ENCODE measurements at places on chromosomes 7 and 10.

GRCh38 chr10:69223028-69223342 lies 2.9 kb downstream of the HKDC1 start:
- no peak for DNase-seq

DNA sequence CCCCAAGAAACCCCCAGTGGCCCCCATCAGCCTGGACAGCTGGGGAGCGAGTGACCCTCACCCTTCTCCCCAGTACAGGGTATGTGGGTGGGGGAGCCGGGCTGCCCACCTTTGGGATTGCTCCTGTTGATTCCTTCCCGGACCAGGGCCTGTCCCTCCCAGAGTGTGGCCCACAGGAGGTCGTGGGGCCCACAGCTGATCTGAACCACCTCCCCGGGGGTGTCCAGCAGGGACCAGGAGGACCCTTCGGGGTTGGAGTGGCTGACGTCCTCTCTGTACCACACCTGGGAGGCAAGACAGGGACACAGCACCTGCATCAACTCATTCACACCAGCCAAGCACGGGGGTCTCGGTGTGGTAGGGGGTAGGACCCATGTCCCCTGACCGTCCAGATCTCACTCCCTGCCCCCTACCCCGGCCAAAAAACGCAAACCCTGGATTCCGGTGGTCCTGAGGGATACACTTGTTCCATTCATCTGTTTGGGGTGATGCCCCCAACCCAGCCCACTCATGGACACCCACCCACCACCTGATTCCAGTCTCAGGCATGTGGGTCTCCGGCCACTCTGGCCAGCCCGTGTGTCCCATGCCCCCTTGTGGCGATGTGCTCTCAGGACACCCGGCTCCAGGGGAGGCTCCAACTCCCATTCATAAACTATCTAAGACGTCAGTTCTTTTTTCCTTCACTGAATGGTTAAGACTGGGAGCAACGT lies 10.9 kb downstream of the TECPR1 start:
- DNase-seq: no peak

DNA sequence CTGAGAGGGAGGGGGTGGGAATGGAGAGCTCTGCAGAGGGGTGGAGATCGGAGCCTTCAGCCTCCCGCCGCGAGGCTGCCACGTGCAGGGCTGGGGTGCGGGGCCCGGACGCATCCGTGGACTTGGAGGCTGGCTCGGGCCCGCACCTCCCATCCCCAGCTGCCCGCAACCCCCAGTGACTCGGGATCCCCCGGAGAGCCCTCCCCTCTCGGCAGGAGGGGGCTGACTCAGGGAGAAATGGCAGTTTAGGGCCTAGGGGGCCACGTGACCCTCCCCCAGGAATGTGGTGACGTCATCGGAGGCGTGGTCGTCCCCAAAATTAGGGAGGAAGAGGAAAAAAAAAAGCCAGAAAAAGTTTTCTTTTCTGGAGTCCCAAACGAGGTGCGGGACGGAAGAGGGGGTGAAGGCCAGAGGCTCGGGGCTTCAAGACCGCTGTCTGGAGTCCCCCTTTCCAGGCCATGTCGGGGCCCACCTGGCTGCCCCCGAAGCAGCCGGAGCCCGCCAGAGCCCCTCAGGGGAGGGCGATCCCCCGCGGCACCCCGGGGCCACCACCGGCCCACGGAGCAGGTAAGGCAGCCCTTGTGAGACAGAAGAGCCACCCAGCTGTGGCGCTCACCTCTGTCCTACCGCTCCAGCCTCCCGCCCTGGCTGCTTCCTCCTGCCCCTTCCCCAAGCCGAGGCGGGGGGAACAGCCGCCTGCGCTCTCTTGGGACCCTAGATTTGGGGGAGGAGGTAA lies at the start of gene TRIP6:
TRIP6 (plus strand) TSS at position 348 of the 736 bp plus-strand sequence; CDS start at position 459, 111 bp downstream.
- peak; percentile 97 for DNase-seq

GRCh38 chr10:3692387-3692999 lies 92.5 kb downstream of the KLF6 start:
- DNase-seq: no peak

- no peak for DNase-seq
These were observed 7.5 kb downstream of the RABGEF1 start for GRCh38 chr7:66747881-66748511.

DNA sequence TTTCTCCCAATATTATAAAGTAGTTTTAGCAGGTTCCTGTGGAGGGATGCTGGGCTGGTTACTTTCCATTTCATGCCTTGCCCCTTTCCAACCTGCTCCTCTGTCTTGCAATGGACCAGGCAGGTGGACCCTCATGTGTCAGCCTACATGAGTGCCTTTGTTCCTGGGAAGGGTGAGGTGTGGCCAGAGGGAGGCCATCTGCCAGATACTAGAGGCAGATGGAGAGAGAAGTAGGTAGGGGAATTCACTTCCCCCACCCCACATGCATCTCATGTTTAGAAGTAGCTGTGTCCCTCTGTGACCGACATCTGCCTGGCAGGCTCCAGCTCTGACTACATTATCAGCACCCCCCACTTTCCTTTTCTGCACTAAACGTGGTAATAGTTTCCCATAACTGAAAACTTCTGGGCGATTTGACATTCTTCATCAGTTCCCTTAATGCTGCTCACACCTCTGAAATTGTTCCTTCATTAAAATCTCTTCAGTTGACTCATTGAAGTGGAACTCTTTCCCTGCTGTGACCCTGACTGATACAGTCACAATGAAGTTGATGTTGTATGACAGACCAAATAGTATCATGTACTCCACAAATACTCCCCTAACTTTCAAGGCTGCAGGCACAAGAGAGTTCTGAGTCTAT lies 396.3 kb upstream of the FZD8 start:
- DNase-seq: no peak

GRCh38 chr7:116807011-116807560 lies 55.3 kb upstream of the CAPZA2 start:
- DNase-seq: no peak

DNA sequence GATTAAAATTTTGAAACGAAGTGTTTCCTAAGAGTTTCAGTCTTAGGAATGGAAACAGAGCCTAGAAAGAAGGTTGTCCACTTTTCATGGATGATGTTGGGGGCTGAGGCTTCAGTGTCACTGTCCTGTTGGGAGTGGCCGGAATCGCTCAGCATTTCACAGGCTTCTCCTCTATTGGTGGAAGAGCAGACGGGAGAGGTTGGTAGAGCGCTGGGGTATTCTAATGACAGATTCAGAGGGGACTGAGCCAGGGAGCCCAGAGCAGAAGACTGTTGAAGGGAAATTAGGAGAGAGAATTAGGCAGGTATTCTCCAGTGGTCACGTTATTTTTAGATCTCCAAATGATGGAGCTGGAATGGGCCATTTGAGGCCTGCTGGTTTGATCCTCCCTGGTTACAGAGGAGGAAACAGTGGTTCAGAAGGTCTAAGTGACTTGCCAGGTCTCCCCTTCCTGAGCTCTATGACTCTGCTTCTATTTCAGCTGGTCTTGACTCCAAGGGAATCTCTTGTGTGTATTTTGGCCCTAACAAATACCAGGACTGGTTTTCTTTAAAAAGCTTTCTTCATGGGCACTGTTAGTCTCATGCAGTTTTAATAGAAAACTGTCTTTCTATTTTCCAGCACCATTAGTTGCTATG lies 35.7 kb upstream of the EEPD1 start:
- DNase-seq: no peak

DNA sequence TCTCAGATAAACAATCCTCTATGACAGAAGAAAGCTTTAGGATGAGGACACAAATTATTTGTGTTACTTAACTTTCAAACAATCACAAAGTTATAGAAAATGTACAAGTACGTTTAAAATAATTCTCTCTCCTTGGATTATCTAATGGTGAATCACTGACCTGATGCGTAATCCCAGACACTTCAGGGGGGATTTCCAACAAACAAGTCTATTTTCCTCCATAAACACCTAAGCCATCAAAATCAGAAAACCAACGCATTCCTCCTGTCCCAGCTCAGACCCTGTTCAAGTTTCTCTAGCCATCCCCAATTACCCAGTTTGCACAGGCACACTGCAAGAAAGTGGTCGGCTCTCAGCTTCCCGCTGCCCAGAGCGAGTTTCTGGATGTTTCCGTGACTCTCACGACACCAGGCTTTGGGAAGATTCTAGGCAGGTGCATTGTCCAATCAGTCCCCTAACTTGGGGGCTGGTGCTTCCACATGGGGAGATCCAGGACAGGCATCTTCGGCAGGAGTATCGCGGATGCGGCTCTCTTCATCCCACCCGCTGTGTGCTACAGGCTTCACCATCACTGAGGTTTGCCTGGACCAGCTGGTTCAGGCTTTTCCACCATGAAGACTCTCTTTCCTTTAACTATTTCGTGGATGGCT lies 200.0 kb downstream of the ZMYND11 start:
- DNase-seq: no peak

- DNase-seq: no peak
These were observed 59.1 kb downstream of the AUTS2 start for GRCh38 chr7:69657331-69657730.

GRCh38 chr7:95897557-95898251 lies 125.3 kb downstream of the DYNC1I1 start:
- no peak for DNase-seq

DNA sequence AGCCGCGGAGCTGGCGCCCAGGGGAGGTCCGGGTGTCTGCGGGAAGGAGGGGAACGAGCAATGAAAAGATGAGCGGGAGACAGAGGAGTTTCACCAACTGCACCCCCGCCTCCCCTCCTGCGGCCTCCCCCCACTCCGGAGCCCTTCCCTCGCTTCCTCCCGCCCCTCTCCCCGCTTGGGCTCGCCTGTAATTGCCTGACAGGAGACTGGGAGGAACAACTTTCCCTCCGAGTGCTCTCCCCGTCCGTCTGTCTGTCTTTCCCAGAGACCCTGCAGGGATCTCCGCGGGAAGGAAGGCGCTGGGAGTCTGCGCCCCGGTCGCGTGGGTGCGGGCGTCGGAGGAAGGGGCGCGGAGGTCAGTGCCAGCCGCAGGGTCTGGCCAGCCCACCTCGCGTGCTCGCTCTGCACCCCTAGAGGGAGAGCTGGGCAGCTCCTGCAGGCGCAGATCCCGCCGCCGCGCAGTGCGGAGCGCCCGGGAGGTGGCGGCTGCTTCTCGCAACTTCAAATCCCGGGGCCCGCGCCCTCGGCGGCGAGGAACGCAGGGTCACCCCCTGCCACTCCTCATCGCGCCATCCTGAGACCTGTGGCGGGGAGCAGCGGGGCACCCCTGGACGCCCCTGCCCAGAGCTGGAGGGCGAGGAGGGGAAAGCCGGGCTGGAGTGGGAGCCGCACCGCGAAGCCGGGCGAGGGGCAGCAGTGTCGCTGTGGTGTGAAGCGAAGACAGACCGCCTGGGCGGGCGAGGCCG lies 511 bp upstream of the NRP1 start:
- DNase-seq: peak; percentile 66

DNA sequence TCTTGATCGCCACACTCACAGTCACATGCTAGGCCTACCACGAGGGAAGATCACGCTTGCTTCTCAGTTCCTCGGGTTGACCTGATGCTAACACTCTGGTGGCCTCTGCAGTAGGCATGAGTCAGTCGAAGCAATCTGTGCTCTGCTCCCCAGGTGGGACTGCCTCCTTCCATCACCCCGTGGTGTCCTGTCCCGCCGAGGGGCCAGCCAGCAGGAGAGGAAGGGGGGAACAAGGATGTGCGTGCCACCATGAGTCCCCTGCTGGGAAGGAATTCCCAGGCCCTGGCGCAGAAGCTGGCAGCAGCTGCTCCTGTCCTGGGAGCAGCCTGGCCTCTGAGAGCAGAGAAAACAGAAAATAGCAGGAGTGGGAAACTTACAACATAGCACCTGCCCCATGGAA lies 695.0 kb upstream of the NRP1 start:
- no peak for DNase-seq

- DNase-seq: no peak
These were observed 72.0 kb downstream of the FGFR2 start for GRCh38 chr10:121526135-121526790.

DNA sequence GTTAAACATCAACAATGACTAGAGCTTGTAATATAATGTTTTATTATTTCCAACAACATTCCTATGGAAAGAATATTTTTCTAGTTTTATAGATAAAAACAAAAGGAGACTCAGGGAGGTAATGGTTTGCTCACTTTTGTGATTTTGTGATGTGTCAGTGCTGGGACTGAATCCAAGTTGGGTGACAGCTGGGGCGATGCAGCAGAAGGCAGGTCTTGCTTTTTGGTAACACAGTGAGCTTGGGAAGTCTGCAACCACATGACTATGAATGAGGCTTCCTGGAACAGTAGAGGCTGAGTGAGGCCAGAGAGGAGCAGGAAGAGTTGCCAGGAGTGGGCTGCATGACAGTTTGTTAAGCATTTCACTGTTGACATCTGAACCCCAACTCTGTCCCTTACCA lies 4.9 kb upstream of the YKT6 start:
- DNase-seq: no peak

GRCh38 chr10:74836877-74837276 lies 10.5 kb downstream of the KAT6B start:
- no peak for DNase-seq

DNA sequence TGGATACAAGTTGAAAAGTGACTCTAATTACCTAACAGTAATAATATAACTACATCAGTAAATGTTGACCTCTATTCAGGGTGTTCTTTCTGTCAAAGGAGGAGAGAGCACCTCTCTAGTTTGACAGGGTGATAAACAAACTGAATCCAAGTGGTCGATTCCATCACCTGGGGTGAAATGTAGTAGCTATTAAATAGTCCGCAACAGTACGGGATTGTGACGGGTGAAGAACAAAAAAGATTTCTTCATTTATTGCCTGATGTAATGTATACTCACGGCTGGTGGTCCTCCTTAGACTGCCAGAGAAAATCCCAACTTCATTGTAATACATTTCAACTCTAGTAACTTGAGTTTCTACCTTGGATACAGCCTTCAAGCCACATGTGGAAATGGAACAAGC lies 292.5 kb upstream of the CELF2 start:
- no peak for DNase-seq

DNA sequence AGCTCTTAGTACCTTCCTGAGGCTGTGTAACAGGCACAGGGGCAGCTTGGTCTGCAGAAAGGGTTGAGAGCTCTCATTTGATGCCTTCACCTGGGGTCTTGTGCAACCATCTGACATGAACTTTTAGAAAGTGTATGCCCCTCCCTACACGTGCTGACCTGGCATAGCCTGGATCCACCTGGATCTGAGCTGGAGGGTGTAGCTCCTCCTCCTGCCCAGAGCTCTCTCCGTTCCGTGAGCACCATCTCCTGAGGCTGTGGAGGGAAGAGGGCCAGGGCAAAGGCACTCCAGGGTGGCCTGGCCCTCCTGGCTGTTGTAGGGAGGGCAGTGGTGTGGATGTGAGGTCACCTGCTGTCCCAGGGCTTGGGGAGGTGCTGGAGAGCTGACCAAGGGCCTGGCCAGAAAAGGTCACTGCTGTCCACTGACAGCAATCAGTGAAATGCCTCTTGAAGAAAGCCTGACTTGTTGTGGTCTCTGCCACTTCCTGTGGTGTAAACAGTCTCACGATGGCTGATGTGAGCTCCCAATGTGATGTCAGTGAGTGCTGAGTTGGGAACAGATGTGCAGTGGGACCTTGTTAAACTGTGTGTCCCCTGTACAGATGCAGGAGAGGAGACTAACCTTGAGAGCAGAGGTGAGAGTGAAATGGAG lies 23.0 kb downstream of the AMZ1 start:
- DNase-seq: no peak

DNA sequence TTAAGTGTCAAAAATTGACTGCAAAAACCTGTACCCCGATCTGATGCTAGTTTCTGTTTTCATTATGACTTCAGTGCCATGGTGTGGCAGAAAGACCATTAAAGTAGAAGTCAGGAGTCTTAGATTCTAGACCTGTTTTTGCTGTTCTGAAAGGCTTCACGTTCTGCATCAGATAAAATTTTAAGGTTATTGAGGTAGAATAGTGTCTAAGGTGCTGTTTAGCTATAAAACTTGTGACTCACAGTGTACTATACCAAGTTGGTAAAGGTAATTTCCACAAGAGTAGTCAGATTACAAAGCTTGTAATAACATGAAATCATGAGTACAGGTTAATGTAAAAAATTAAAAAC lies 38.6 kb downstream of the ZNRF2 start:
- DNase-seq: no peak

Measured in NCI-H226 (cell line).